Activated CD8-positive, alpha-beta T cell treated with anti-CD3 and anti-CD28 coated beads for 36 hours (primary cell): ENCODE measurements at places on chromosomes 11 and 22. TPM values are rescaled to one million over a fixed set of nuclear protein-coding genes. Genes with fewer than 3 reads are reported as not detected.

- no peak overlapping the region for H3K4me3 ChIP-seq
- peak; percentile 16 for DNase-seq
- no peaks in the 10 kb centered on the region for H3K36me3 ChIP-seq
Measured at GRCh38 chr11:45100339-45100738, 46.1 kb upstream of the PRDM11 start.

- H3K4me1 ChIP-seq: peaks cover 41% of the 10 kb centered on the region
- peaks cover 4% of the 10 kb centered on the region for H3K36me3 ChIP-seq
- no peaks in the 10 kb centered on the region for H3K27me3 ChIP-seq
- peak; percentile 26 for DNase-seq
Measured at GRCh38 chr11:123483058-123483457, 53.0 kb downstream of the GRAMD1B start.

DNA sequence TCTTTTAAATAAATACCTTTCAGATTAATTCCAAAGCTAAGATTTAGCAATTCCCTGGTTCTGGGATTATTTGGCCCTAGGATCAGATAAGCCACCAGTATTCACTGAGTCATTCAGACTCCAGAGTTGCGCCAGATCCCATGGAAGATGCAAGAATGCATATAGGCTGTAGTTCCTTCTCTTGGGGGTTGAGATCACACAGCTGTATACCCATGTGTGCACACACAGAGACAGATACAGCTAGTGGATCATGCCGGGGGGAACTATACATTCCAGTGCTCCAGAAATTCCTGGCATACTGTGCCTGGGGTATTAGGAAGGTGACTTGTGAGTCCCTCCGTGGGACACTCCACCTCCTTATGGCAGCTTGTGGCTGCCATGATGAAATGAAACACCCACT lies 75.4 kb downstream of the ZBTB16 start:
- no peak overlapping the region for H3K4me3 ChIP-seq
- H3K27ac ChIP-seq: no peak overlapping the region
- H3K4me1 ChIP-seq: peaks cover 28% of the 10 kb centered on the region
- H3K36me3 ChIP-seq: no peaks in the 10 kb centered on the region
- H3K27me3 ChIP-seq: no peaks in the 10 kb centered on the region

DNA sequence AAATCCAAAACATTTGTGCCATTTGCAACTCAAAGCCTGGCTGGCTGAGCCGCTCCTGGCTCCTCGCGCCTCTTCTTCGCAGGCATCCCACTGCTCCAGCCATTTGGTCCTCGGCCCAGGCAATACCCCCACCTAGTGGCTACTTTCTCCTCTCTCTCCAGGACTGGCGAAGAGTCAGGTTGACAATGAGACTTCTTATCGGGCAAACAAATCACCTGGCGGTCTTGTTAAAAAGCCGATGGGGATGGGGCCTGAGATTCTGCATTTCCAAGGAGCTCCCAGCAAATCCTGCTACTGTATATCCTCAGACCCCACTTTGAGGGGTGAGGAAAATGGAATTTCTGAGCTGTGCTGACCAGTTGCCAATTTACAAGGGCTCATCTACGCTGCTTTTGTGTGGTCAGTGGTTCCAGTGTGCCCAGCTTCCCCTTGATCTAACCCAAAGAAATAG lies 89.0 kb downstream of the ISX start:
- peaks cover 35% of the 10 kb centered on the region for H3K27me3 ChIP-seq
- H3K27ac ChIP-seq: no peak overlapping the region
- no peak overlapping the region for H3K4me3 ChIP-seq
- peak; percentile 48 for DNase-seq
- peaks cover 4% of the 10 kb centered on the region for H3K4me1 ChIP-seq
- no peaks in the 10 kb centered on the region for H3K36me3 ChIP-seq

DNA sequence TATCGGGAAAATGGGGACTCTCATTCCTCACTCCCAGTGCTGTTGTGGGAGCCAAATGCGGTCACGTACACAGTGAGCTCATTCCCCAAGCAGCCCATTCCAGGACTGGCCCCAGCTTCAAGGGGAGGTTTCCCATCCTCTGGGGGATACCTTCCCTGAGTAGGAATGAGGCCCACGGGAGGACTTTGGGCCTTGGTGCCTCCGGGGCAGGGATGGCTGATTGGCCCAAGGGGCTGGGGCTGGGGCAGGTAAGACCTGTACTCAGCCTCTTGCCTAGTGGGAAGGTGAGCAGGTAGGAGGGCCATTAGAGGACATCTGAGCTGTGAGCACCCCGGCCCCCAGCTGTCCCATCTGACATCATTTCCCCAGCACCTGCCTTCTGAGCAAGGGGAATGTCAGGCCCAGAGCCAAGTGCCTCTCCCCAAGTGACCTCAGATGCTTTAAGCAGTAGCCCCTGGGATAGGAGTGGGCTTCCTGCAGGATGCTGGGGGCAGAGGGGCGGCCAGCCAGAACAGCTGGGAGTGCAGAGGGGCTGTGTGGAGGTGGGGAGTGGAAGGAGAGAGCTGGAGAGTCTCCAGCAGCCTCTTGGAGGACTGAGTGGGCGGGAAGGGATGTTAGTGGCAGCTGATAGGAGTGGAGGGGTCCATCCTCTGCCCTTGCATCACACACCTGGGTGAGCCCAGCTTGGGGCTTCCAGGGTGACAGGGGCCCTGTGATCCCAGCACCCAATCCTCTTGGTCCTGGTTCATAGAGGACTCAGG lies 58.4 kb downstream of the CD82 start:
- H3K36me3 ChIP-seq: peaks cover 19% of the 10 kb centered on the region
- H3K4me1 ChIP-seq: peaks cover 20% of the 10 kb centered on the region
- H3K27me3 ChIP-seq: no peaks in the 10 kb centered on the region
- H3K27ac ChIP-seq: peak overlapping the region; percentile 74
- no peak for DNase-seq
- no peak overlapping the region for H3K4me3 ChIP-seq

The RAC2 gene
- 699 TPM for total RNA-seq

DNA sequence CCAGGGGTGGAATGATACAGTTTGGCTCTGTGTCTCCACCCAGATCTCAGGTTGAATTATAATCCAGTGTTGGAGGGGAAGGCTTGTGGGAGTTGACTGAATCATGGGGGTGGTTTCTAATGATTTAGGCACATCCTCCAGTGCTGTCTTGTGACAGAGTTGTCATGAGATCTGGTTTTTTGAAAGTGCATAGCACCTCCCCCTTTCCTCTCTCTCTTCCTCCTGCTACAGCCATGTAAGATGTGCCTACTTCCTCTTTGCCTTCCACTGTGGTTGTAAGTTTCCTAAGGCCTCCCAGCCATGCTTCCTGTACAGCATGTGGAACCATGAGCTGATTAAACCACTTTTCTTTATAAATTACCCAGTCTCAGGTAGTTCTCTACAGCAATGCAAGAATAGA lies 45.1 kb downstream of the THAP12 start:
- no peak for DNase-seq
- peaks cover 8% of the 10 kb centered on the region for H3K4me1 ChIP-seq
- no peaks in the 10 kb centered on the region for H3K27me3 ChIP-seq
- H3K36me3 ChIP-seq: peaks cover 2% of the 10 kb centered on the region

- no peaks in the 10 kb centered on the region for H3K36me3 ChIP-seq
- H3K27me3 ChIP-seq: no peaks in the 10 kb centered on the region
- H3K4me3 ChIP-seq: no peak within 1 kb of the TSS
Measured at GRCh38 chr11:118086913-118087768, at the start of gene SMIM35. SMIM35 (minus strand) TSS chr11:118086963; CDS start chr11:118086757, 206 bp downstream.

The HINFP gene
- total RNA-seq: 23.9 TPM

The TRIM49 gene
- not detected for total RNA-seq

- no peak overlapping the region for H3K27ac ChIP-seq
- H3K27me3 ChIP-seq: peaks cover 2% of the 10 kb centered on the region
- H3K4me1 ChIP-seq: no peaks in the 10 kb centered on the region
- H3K4me3 ChIP-seq: no peak overlapping the region
- no peaks in the 10 kb centered on the region for H3K36me3 ChIP-seq
- no peak for DNase-seq
Measured at GRCh38 chr11:78791254-78791653, 216.6 kb upstream of the NARS2 start.

DNA sequence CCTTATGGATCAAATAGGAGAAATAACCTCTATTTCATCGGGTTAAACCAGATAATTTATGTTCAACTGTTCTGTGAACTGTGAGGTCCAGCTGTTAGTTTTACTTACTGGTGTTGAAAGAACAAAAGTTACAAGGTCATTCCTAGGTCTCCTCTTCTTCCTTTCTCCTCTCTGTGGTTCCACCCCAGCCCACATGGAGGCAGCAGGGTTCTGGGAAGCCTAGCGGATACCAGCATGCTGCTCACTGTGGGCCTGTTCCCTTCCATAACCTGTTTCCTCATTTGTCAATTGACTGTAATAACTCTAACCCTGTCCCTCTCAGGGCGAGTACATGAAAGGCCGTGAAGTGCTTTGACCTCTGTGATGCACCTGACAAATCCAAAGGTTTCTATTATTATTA lies 27.8 kb downstream of the RELT start:
- no peak overlapping the region for H3K27ac ChIP-seq
- H3K27me3 ChIP-seq: no peaks in the 10 kb centered on the region
- no peaks in the 10 kb centered on the region for H3K4me1 ChIP-seq
- H3K4me3 ChIP-seq: no peak overlapping the region
- DNase-seq: no peak

DNA sequence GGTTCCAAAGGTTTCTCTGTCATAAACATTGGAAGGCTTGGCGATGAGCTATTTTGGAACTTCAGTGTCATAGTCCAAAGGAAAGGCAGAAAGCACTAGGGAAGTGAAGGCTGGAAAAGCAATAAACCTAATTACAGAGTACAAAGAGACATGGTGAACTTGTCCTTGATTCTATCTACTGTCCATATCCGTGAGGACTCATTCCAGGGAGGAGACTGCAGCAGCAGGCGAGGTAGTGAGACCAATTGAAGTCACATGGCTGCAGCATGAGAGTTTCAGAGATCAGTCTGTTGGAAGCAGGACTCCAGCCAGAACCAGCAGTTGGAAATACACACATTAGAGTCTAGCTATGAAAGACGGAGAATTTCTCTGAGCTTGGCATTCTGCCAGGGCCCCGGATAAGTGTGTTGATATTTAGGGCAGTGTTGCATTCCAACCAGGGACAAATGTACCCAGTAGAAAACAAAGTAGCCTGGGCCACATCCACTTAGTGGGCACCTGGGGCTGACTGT lies 54.1 kb upstream of the ARHGAP42 start:
- H3K27me3 ChIP-seq: no peaks in the 10 kb centered on the region
- H3K36me3 ChIP-seq: no peaks in the 10 kb centered on the region
- no peak for DNase-seq
- H3K27ac ChIP-seq: no peak overlapping the region

- H3K4me3 ChIP-seq: no peak overlapping the region
- H3K27me3 ChIP-seq: no peaks in the 10 kb centered on the region
- H3K27ac ChIP-seq: no peak overlapping the region
- H3K4me1 ChIP-seq: no peaks in the 10 kb centered on the region
Measured at GRCh38 chr22:47290706-47291430, 528.4 kb downstream of the TBC1D22A start.

DNA sequence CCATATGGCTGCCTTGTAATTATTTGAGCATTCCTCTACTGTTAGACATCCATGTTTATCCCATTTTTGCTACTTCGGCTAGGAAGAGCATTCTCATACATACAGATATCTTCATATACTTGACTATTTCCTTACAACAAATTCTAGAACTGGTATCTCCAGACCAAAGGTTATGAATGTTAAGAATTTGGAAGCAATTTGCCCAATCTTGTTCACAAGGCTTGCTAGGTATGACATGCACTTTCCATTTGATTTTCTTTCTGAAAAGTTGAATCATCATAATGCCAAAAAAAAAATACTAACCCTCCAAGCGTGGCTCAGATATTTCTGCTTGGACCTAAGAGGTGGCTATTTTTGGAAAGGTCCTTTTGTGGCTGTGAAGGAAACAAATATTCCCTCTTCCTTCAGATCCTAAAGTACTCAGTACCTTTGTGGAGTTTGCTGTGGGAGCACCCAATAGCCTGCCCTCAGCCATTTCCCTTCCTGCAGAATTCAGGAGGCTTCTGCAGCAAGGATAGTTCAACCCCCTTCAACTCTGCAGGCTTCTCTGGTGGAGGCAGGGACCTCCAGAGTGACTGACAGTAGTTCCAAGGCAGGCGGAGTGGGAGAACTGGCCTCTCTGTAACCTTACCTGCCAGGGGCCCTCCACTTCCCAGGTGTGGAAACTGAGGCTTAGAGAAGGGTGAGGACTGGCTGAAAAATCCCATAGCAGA lies 22.0 kb upstream of the CPT1A start:
- peaks cover 8% of the 10 kb centered on the region for H3K27me3 ChIP-seq
- H3K36me3 ChIP-seq: peaks cover 4% of the 10 kb centered on the region
- DNase-seq: no peak
- H3K4me3 ChIP-seq: no peak overlapping the region
- H3K27ac ChIP-seq: no peak overlapping the region

DNA sequence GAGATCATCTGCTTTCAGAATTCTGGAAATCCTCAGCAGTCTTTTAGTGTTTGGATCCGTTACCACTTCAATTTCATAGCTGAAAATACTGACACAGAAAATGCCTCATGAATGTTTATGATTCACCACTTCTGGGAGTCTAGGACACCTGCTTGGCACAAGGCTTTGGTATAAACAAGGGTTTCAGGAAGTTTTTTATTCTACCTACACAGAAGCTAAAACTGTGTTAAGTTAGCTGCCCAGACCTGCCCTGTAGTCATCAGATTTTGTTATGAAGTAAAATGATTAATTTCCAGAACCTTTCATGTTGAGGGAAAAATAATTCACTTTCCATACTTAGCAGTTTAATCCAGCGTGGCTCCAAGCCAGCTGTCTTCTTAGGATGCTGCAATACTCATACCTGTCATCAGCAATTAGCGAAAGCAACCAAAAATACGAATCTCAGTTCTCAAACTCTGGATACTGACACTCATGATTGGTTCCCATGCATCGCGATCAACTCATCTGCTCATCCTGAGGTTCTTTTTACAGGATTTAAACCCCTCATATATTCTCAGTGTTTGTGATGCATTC lies 458.5 kb upstream of the CCDC90B start:
- H3K36me3 ChIP-seq: no peaks in the 10 kb centered on the region
- no peak overlapping the region for H3K4me3 ChIP-seq
- peaks cover 2% of the 10 kb centered on the region for H3K27me3 ChIP-seq
- H3K4me1 ChIP-seq: no peaks in the 10 kb centered on the region
- DNase-seq: no peak

The MRGPRX3 gene
- total RNA-seq: not detected

DNA sequence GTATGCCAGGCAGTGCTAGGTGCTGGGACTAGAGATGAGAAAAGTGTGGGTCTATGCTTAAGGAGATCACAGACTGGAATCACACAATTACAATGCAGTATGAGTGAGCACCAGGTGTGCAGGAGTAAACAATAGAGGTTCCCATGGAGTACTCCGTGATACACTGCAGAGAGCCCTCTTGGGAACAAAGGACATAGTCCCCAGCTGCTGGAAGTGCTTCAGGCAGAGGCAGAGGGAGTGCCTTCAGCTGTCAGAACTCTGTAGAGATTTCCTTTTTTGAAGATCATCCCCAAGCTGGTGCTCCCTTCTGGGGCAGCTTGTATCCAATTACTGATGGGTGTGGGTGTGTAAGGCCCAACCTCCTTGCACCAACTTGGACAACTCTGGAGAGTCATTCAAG lies 143.5 kb upstream of the PLET1 start:
- no peak for DNase-seq
- H3K4me1 ChIP-seq: no peaks in the 10 kb centered on the region
- H3K27ac ChIP-seq: no peak overlapping the region

GRCh38 chr11:6319001-6319703 lies 1.1 kb downstream of the CAVIN3 start:
- H3K4me1 ChIP-seq: peaks cover 45% of the 10 kb centered on the region
- no peak for DNase-seq
- H3K36me3 ChIP-seq: peaks cover 3% of the 10 kb centered on the region
- peak overlapping the region; percentile 69 for H3K4me3 ChIP-seq
- H3K27ac ChIP-seq: peak overlapping the region; percentile 80

GRCh38 chr11:7968686-7969085 lies 3.4 kb upstream of the NLRP10 start:
- DNase-seq: no peak
- no peaks in the 10 kb centered on the region for H3K4me1 ChIP-seq
- H3K36me3 ChIP-seq: no peaks in the 10 kb centered on the region
- no peak overlapping the region for H3K27ac ChIP-seq
- no peak overlapping the region for H3K4me3 ChIP-seq
